ENCODE measurements at places on chromosomes 7 and 10. TPM values are rescaled to one million over a fixed set of nuclear protein-coding genes. Genes with fewer than 3 reads are reported as not detected.

Gene FLNC
- 43.7 TPM for polyA plus RNA-seq

Gene ASZ1
- polyA plus RNA-seq, result not detected

Gene RAMP3
- not detected for polyA plus RNA-seq

Gene PRF1
- not detected for polyA plus RNA-seq

Gene CBLL1
- polyA plus RNA-seq, result 28.8 TPM

Gene METTL27
- 2.9 TPM for polyA plus RNA-seq

Gene CRHR2
- polyA plus RNA-seq, result not detected
